Activated CD4-positive, alpha-beta T cell treated with anti-CD3 and anti-CD28 coated beads for 24 hours (primary cell): ENCODE measurements at places on chromosomes 2 and 18.

DNA sequence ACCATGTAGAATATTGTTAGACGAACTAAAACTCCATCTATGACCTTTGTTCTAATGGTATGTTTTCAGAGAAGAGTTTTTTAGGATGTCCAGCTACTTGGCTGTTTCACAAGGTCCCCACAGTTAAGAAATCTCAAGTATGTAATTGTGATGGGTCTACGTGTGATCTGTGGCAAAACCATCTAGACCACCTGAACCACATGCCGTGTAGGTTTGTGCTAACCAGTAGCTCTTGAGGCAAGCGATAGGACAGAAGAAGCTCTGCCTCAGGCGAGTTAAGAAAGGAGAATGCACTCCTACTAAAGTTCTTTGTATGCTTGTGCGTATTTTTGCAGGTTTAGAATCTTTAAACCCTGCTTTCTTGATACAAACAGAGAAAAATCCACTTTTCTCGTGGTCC, 13.2 kb downstream of the ZCCHC2 start:
- no peak for DNase-seq

GRCh38 chr18:23101861-23102432, 33.3 kb upstream of the CABLES1 start:
- no peak for DNase-seq

DNA sequence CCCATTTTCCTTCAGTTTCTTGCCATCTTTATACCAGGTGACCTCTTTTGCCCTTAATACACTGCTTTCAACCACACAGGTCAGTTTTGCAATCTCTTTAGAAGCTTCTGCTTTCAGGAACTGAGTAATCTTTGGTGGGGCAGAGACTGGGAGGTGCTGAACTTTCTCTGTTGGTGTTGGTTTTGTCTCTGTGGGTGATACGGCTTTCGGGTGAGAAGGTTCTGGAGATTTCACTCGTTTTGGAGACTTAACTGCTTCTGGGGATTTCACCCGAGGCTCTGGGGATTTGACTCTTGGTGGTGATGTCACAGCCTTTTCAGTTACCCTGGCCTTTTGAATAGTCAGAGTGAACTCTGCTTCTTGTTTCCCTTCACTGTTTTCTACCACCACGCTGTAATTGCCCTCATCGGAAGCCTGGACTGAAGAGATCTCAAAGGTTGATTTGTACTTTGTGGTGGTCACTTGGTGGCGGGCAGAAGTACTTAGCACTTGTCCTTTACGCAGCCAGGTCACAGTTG, 50.4 kb downstream of the PLEKHA3 start:
- DNase-seq = peak; percentile 12

GRCh38 chr2:230816735-230817134, 48.0 kb upstream of the ITM2C start:
- no peak for DNase-seq

DNA sequence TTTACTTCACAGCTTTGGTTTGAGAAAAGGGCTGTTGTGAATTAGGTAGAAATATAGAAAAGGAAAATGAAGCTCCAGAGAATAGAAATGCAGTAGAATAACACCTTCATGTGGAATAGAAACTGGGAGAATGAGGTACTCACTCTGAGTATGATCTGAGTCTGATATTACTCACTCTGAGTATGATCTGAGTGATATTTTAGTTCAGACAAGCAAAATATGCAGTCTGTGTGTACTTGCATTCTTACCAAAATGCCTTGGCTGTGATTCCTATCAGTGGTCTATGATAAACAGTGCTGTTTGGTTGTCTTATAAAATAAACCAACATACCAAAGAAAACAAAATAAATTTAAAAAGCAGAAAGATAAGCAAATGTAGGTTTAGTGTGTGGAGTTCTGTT, 487.6 kb downstream of the THSD7B start:
- DNase-seq = no peak

- no peak for DNase-seq
Observed at GRCh38 chr18:9827211-9827792, 58.5 kb upstream of the TXNDC2 start.

DNA sequence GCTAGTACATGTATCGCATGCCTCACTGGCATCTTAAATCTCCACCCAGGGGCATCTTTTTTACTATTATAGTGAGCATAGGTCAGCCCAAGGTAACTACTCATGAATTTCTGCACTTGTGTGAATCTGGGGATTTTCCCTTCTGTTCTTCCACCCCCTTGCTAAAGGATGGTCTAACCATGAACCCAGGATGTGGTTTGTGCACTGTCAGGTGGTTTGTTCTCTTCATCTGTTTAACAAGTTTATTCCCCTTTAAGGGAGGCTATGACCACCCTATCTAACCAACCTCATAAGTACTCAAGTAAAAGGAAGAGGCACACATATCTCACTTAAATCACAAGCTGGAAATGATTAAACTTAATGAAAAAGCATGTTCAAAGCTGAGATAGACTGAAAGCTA, 243.0 kb downstream of the RPRM start:
- DNase-seq = no peak

DNA sequence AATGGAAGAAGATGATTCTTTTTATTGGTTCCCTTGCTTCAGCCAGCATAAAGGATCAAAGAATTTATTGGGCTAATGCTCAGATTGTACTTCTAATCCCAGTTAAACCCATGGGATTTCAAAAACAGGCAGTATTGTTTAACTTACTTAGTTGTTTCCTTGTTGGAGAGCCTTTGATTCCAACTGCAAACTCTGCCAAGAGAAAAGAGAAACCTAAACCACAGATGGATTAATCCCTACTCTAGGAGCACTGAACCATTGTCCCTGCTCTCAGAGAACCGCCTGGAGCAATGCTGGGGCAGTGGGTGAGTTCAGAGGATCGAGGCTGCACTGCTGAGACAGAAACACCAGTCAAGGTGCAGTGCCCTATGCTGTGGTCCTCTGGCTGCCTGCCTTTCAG, 44.9 kb upstream of the SIGLEC15 start:
- DNase-seq = no peak

- DNase-seq = no peak
Observed at GRCh38 chr18:600107-600506, 3.3 kb downstream of the CLUL1 start.

DNA sequence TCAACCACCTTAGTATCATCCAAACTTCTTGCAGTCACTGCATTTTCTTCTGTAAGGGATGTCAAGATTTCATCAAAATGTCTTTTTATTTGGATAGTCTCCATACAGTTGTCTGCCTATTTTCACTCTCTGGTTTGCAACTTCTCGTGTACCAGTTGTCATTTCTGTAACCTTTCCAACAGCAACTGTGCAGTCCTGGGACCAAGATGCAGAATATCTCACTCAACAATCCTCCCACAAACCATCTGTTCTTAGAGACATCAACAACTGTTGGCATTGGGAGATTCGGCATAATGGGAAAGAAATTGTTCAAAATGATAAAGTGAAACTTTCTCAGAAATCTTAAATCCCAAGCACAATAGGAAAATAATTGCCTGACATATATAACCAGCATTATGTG, 933.6 kb upstream of the SLC39A10 start:
- no peak for DNase-seq

DNA sequence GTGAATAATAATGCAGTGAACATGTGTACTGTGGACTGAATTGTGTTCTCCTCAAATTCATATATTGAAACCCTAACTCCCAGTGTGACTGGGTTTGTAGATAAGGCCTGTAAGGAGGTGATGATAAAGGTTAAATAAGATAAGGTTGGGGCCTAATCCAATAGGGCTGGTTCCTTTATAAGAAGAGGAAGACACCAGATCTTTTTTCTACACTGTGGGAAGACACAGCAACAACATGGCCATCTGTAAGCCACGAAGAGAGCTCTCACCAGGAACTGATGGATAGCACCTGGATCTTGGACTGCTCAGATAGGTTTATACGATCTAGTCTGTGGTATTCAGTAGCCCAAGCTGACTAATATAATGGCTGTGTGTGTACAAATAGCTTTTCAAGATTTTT, 66.8 kb downstream of the BMPR2 start:
- no peak for DNase-seq

DNA sequence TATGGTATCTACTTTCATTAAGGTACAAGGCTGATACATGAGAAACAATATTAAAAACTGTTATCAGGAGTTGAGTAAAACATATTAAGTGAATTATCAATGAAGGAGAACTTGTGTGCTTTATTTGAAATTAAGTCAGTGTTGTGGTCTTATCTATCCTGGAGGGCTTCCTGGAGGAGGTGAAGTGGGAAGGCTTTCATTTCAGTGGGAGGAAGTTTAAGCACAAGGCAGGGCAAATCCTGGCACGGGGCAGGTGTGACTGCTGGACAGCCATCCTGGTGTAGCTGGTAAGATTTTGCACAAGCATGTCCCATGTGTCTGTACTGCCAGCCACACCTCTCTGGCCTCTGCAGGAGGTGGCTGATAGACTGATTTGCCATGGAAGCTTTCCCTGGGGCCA, 159.7 kb upstream of the SKOR2 start:
- DNase-seq = no peak

DNA sequence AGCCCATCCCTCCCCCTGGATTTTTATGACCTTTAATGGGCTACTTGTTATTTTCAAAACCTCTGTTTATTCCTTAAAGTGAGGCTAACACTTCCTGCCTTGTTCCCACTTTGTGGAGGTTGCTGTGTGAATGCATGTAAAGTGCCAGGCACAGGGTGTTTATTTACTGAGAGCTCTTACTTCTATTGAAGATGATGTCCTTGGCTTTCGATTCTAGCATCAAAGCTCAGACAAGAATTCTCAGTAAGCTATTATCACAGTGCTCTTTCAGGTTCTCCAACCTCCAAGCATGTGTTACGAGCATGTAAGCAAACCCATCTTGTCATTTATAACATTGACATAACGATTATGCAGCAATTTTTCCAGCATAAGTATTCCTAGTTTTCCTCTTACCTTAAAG, 44.2 kb downstream of the DPYSL5 start:
- no peak for DNase-seq

- no peak for DNase-seq
Observed at GRCh38 chr2:10926191-10926820, 14.6 kb downstream of the KCNF1 start.

- no peak for DNase-seq
Observed at GRCh38 chr18:24126155-24126961, 12.5 kb upstream of the CABYR start.

GRCh38 chr2:232889876-232890401, 19.9 kb downstream of the SNORC start:
- no peak for DNase-seq

DNA sequence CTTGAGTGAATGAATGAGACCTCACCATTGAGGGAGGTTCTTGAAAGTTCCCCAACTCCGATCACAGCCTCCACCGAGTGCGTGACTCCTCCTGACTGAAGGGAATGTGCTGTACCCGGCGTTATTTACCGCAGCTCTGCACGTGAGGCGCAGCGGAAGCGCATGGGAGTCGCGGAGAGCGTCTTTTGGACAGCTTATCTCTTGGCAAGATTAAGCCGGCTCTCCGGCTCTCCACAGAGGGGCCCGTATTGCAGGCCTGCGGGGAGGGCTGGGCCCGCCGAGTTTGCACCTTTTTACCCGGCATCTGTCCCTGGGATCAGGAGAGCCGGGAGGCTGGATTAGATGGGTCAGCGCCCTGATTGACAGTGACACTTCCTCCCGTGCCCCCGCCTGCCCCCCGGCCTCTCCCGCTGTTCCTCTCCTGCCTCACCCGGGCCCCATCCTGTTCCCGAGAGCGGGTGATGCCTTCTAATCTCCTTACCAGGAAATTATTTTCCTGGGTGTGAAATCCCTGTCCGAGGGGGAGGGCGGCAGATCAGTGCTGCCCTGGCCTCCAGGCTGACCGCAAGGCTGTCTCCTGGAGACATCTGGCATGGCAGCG, 176.3 kb downstream of the INHBB start:
- no peak for DNase-seq

- no peak for DNase-seq
Observed at GRCh38 chr2:215811409-215812345, 201.7 kb downstream of the MREG start.

- DNase-seq = no peak
Observed at GRCh38 chr2:17441055-17441771, 77.0 kb downstream of the RAD51AP2 start.

DNA sequence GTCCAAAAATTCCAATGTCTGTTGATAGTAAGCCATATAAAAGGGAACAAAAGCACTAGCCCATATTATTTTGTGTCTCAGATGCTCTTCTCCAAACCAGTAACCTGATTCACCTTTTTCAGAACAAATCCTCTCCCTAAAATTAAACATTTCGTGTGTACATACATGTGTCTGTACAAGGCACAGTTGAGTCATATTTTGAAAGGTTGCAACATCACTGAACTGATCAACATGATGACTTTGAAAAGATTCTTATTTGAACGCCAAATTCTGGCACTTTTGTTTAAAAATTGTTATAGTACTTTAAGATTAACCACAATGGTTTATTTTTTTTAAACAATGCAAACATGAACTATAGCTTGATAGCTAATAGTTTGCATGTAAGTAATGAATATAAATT, 102.5 kb downstream of the RIT2 start:
- DNase-seq = no peak

DNA sequence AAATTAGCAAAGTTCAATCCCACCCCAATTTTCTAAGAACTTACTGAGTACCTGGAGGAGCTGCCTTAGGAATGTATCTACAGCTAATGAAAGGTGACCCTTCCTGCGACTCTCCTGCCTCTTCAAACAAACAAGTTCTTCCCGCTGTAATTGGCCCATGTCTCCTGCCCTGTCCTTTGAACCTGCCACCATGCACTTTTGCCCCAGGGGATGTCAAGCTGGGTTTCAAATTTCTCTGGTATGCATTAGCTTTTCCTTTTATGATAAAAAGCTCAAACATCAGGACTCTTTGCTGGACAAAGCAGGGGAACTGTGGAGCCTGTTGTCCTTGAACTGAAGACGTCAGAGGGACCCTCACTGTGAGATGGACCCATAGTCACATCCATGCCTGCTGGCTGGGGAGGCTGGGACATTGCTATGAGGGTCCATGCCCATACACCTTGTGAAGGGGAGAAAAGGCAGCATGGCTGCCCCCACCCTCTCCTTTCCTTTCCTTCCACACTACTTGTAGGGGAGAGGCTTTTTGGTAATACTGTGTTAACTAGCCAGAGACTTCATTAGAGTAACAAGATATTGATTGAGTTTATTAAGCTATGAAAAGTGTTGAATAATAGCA, 210.7 kb upstream of the COPS8 start:
- no peak for DNase-seq

DNA sequence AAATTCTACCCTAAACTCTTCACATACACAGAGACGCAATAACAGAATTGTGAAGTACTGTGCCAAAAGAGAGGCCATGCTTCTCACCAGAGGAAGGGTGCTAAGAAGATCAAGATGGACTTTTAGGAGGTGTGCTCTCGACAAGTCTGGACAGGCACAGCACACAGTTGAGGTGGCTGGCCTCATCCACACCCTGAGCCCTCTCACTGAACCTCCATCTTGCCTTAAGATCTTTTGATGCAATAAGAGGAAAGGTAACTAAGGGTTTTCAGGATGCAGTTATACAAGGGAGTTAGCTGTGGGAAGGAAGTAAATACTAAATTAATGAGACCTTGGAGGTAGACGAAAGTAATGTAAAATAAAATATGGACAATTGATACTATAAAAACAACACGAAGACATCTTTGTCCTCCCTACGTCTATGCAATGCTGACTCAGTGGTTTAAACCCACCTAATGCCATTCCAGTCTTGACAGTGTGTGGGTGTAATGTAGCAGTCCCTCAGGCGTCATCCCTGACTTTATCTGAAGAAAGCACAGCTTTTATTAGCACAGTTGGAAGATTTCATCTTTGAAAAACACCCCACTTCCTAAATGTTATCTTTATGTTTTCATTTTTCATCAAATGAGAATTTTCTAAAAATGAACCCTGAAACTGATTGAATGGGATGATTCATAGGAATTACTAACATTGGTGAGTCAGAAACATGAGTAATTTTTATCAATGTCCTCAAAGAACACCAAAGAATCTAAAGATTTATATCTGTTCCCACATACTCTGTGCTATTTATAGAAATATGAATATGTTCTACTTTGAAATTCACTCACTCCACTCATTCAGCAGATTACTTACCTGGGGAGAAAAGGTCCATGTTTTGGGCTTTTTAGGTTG, 34.0 kb upstream of the MALL start:
- DNase-seq = no peak
